ENCODE measurements at places on chromosomes 6 and 20.

- DNase-seq = peak; percentile 28
Measured at GRCh38 chr20:3000852-3001523, 42.4 kb upstream of the GNRH2 start.

- DNase-seq = no peak
Measured at GRCh38 chr6:81293896-81294295, 458.6 kb downstream of the TENT5A start.

GRCh38 chr20:3751675-3752385 lies 15.7 kb downstream of the ADISSP start:
- peak; percentile 52 for DNase-seq

DNA sequence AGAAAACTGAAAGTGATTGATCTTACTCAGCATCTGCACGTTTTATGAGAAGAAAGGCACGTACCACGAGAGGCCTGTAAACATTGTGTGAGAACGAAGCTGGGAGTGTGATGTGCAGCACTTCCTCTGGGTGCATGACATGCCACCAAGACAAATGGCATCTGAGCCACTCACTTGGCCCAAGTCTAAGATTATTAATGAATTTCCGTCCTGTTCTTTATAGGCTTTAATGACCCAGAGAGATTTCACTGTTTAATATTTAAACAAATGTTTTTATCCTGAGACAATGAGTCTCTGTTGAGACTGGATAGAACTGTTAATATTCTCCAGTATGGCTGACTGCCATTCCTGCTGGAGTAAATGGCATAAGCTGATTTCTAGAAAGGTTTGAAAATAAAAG lies 172.6 kb upstream of the PHACTR1 start:
- no peak for DNase-seq

GRCh38 chr6:142112451-142113061 lies 20.2 kb upstream of the GJE1 start:
- peak; percentile 71 for DNase-seq

DNA sequence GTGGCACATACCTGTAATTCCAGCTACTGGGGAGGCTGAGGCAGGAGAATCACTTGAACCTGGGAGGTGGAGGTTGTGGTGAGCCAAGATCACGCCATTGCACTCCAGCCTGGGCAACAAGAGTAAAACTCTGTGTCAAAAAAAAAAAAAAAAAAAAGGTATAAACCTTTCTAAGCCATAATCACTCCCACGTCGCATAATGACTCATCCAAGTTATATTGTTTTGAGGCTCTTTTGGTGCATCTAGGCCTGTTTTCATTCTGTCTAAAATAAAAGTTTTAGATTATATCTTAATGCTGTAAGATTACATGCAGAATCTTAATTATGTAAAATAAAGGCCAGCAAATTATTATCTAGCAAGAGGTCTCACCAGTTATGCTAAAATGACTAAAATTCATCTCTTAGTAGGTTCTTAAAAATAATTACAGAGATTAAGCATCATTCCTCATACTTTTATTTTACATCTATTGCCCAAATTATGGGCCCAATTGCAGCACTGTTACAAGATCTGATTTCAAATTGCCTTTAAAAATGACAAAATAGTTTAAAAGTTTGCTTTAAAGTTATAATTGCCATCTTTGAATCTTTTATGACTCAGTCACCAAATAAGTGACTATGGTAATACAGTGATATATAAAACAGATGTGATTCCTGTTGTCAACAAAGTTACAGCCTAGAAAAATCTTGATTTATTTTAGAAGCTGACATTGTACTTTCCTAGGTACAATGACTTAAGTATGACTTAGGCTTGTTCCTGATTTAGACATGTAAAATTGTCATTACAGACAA lies 10.4 kb upstream of the SUMO4 start:
- DNase-seq = no peak

DNA sequence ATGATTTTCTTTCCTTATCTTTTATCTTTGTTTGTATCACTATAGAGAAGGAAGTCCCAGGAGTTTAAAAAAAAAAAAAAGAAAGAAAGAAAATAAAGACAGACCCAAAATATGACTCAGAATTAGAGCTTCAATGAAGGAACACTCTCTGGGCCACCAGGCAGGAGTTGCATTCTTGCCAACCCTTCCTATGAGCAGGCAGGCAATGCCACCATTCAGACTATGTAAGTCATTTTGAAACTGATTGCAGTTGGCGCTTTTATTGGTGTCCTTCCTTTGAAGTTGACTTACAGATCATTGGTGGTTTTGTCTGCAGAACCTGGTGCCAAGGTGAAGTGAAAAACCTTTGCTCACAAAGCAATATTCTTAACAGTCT lies 50.3 kb downstream of the MYB start:
- DNase-seq = no peak

- no peak for DNase-seq
Measured at GRCh38 chr6:93624408-93624807, 205.0 kb upstream of the EPHA7 start.

Data from CD4-positive, alpha-beta T cell treated with Interleukin-15 for 4 hours (primary cell).